Bronchial smooth muscle cell (primary cell): ENCODE measurements at places on chromosomes 4 and X. TPM values are rescaled to one million over a fixed set of nuclear protein-coding genes. Genes with fewer than 3 reads are reported as not detected.

The TMEM144 gene
- 5.5 and 6.3 TPM in 2 replicates for total RNA-seq

The GPC4 gene
- total RNA-seq: under 0.01 TPM in 2 replicates

The SPANXA1 gene
- not detected in 2 replicates for total RNA-seq

The DAPP1 gene
- 0.09 TPM in 1 of 2 replicates, not detected in the other for total RNA-seq

The JCHAIN gene
- total RNA-seq: 0.34 and 2.7 TPM in 2 replicates

The EVC2 gene
- 12.0 and 15.9 TPM in 2 replicates for total RNA-seq

The NXF2 gene
- not detected in 2 replicates for total RNA-seq

The MAGEE2 gene
- not detected in 2 replicates for total RNA-seq

The CD38 gene
- under 0.01 TPM in 1 of 2 replicates, not detected in the other for total RNA-seq

The LRP2BP gene
- total RNA-seq: 0.16 and 0.26 TPM in 2 replicates

The SLC6A14 gene
- total RNA-seq: 0.17 TPM in 1 of 2 replicates, not detected in the other

The SPP1 gene
- total RNA-seq: 0.09 and 0.47 TPM in 2 replicates

The ARX gene
- total RNA-seq: not detected in 2 replicates

The SLC38A5 gene
- total RNA-seq: 40.0 and 44.6 TPM in 2 replicates

The PDLIM5 gene
- total RNA-seq: 9.8 and 24.4 TPM in 2 replicates

The GATA1 gene
- total RNA-seq: not detected in 2 replicates

The PAGE5 gene
- not detected in 2 replicates for total RNA-seq

The STPG2 gene
- 0.16 TPM in 1 of 2 replicates, not detected in the other for total RNA-seq

The IRAK1 gene
- total RNA-seq: 28.7 and 31.8 TPM in 2 replicates

The SMPX gene
- total RNA-seq: not detected in 2 replicates

The GLUD2 gene
- 1.6 and 1.8 TPM in 2 replicates for total RNA-seq

The ADAM29 gene
- not detected in 2 replicates for total RNA-seq

The SYTL5 gene
- 0.60 and 1.6 TPM in 2 replicates for total RNA-seq

The ITGB1BP2 gene
- 0.43 and 0.47 TPM in 2 replicates for total RNA-seq

The PRSS12 gene
- total RNA-seq: 40.7 and 76.3 TPM in 2 replicates

The BEND2 gene
- not detected in 2 replicates for total RNA-seq

The PAGE2B gene
- total RNA-seq: not detected in 2 replicates

The UGT2B17 gene
- total RNA-seq: not detected in 2 replicates

The WDR19 gene
- 30.6 and 41.6 TPM in 2 replicates for total RNA-seq

The RTL5 gene
- 3.2 and 5.1 TPM in 2 replicates for total RNA-seq

The ELF4 gene
- 6.1 and 7.8 TPM in 2 replicates for total RNA-seq

The SPANXN2 gene
- not detected in 2 replicates for total RNA-seq

The ZFP42 gene
- total RNA-seq: under 0.01 TPM in 1 of 2 replicates, not detected in the other

The EDA2R gene
- 12.8 and 14.5 TPM in 2 replicates for total RNA-seq

The MAGEA2 gene
- total RNA-seq: 0.16 TPM in 1 of 2 replicates, not detected in the other

The P2RY4 gene
- under 0.01 TPM in 1 of 2 replicates, not detected in the other for total RNA-seq

The MFAP3L gene
- total RNA-seq: 0.63 and 1.0 TPM in 2 replicates

The SLC6A8 gene
- 7.8 and 11.5 TPM in 2 replicates for total RNA-seq

The FTHL17 gene
- total RNA-seq: not detected in 2 replicates

The FAM47A gene
- not detected in 2 replicates for total RNA-seq

The PLA2G12A gene
- 53.1 and 88.4 TPM in 2 replicates for total RNA-seq
